ENCODE measurements at places on chromosomes 2 and 18. TPM values are rescaled to one million over a fixed set of nuclear protein-coding genes. Genes with fewer than 3 reads are reported as not detected.

Gene CEBPZ
- total RNA-seq = 28.2 TPM

GRCh38 chr2:224194161-224194560 is 155.1 kb upstream of the SERPINE2 start:
- no peaks in the 10 kb centered on the region for H3K4me1 ChIP-seq
- no peaks in the 10 kb centered on the region for H3K36me3 ChIP-seq
- H3K4me3 ChIP-seq = no peak overlapping the region
- H3K27ac ChIP-seq = no peak overlapping the region

DNA sequence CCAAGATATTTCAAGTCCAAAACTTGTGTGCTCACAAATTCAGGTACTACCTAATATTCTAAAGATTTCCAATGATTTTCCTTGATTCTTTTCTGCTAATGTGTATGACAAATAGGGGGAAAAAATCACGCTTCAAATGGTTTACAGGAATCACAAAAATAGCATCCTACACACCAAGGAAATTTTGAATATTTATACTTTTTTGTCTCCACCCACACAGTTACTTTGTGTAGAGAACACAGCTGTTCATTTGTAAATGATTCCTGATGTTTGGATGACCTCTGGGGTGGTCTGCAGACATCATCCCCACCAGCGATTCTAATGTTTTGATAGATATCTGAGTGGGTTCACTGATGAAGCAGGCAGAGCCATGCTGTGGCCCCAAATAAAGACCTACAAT is 260.6 kb upstream of the NCKAP5 start:
- no peak overlapping the region for H3K27ac ChIP-seq
- no peaks in the 10 kb centered on the region for H3K36me3 ChIP-seq
- peaks cover 5% of the 10 kb centered on the region for H3K4me1 ChIP-seq
- no peak for DNase-seq

- H3K27me3 ChIP-seq = no peaks in the 10 kb centered on the region
- no peak for DNase-seq
- peaks cover 13% of the 10 kb centered on the region for H3K4me1 ChIP-seq
- H3K4me3 ChIP-seq = no peak overlapping the region
Measured at GRCh38 chr2:212979046-212979612, 172.3 kb downstream of the IKZF2 start.

DNA sequence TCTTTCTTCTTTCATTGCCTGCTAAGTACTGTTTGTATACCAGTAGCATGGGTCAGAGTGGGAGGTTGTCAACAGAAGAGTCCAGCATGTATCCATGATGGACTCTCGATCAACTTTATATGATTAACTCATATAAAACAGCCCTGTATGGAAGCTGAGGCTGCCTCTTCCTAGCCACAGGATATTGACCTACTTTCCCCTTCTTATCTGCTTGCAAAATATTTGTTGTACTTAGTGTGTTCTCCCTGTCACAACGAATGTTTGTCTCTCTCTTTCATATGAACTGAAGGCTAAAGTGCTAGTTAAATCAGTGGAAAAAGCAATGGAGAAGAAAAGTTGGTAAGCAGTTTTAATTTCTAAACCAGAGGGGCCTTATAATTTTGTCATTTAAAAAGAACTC is 17.8 kb downstream of the MYO1B start:
- no peaks in the 10 kb centered on the region for H3K36me3 ChIP-seq
- peak overlapping the region; percentile 45 for H3K27ac ChIP-seq
- peaks cover 65% of the 10 kb centered on the region for H3K4me1 ChIP-seq

GRCh38 chr2:142718576-142719155 is 158.8 kb upstream of the KYNU start:
- H3K4me3 ChIP-seq = no peak overlapping the region
- H3K4me1 ChIP-seq = peaks cover 64% of the 10 kb centered on the region
- no peak for DNase-seq

Gene RFTN2
- 29.4 TPM for total RNA-seq

Gene TNS1
- 82.5 TPM for total RNA-seq

DNA sequence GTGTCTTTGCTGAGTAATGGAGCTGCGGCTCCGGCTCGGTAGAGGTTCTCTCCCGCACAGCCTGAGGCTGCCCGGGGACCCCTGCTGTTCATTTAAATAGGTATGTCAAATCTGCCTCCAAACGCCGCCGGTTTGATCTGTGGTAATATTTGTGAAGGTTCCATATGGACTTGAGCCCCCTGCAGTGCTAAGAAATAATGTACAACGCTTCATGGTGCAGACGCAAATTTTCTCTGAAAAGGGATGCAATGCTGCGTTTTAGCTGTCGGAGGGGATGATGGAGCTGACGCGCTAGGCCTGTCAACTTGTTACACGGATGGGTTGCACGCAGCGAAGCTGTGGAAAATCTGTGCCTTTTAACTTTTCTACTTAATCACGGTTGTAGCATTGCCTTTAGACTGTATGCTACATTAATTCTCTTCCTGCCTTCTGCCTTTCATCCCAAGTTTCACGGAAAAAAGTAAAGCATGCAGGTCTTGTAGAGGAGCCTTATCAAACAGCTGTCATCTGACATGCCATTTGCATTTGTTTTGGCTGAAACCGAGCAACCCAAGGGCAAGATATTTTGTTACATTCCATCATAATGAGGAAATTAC is 43.2 kb downstream of the MRPS9 start:
- peaks cover 33% of the 10 kb centered on the region for H3K4me1 ChIP-seq
- DNase-seq = no peak
- H3K27ac ChIP-seq = peak overlapping the region; percentile 46
- peaks cover 6% of the 10 kb centered on the region for H3K36me3 ChIP-seq
- peak overlapping the region; percentile 11 for H3K4me3 ChIP-seq
- no peaks in the 10 kb centered on the region for H3K27me3 ChIP-seq

DNA sequence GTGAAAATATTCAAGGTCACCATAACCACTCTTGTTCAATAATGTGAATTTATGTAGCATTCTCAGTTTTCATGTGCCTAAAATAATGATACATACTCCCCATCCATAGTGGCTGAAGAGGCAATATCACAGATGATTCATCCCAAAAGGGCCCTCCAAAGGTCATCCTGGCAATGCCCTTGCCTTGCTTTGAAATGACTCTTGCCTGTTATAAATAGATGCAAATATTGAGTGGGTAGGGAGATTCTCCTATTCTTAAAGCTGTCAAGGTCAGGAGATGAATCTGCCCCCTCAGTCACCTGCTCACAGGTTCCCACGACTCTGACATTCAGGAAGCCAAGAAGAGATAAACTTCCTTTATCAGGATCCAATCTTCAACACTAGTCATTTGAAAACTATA is 490.5 kb downstream of the TNS1 start:
- peaks cover 43% of the 10 kb centered on the region for H3K4me1 ChIP-seq
- no peak overlapping the region for H3K27ac ChIP-seq
- H3K36me3 ChIP-seq = no peaks in the 10 kb centered on the region
- no peaks in the 10 kb centered on the region for H3K27me3 ChIP-seq
- no peak overlapping the region for H3K4me3 ChIP-seq
- DNase-seq = no peak

DNA sequence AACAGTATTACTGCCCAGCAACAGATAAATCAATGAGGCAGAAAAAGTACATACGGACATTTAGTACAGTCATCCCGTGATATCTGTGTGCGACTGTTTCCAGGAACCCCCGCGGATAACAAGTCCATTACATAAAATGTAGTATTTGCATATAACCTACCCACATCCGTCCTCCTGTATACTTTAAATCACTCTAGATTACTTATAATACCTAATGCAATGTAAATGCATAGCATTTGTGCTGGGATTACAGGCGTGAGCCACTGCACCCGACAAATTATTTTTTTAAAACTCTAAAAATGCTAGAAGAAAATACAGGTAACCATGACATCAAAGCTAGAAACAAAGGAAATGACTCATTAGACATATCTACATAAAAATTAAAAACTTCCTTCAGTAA is 91.6 kb downstream of the FAM161A start:
- no peaks in the 10 kb centered on the region for H3K27me3 ChIP-seq
- peaks cover 32% of the 10 kb centered on the region for H3K4me1 ChIP-seq
- no peak for DNase-seq

Gene C1GALT1C1L
- total RNA-seq = not detected

GRCh38 chr2:6590442-6590841 is 275.3 kb downstream of the CMPK2 start:
- no peaks in the 10 kb centered on the region for H3K4me1 ChIP-seq
- DNase-seq = no peak
- H3K4me3 ChIP-seq = no peak overlapping the region
- no peaks in the 10 kb centered on the region for H3K36me3 ChIP-seq

Gene REG1A
- total RNA-seq = not detected

Gene PRSS56
- total RNA-seq = not detected

- no peaks in the 10 kb centered on the region for H3K27me3 ChIP-seq
- no peaks in the 10 kb centered on the region for H3K4me1 ChIP-seq
- H3K4me3 ChIP-seq = no peak overlapping the region
- H3K36me3 ChIP-seq = peaks cover 23% of the 10 kb centered on the region
- H3K27ac ChIP-seq = no peak overlapping the region
- no peak for DNase-seq
Measured at GRCh38 chr2:60891180-60891579, 9.8 kb downstream of the REL start.

DNA sequence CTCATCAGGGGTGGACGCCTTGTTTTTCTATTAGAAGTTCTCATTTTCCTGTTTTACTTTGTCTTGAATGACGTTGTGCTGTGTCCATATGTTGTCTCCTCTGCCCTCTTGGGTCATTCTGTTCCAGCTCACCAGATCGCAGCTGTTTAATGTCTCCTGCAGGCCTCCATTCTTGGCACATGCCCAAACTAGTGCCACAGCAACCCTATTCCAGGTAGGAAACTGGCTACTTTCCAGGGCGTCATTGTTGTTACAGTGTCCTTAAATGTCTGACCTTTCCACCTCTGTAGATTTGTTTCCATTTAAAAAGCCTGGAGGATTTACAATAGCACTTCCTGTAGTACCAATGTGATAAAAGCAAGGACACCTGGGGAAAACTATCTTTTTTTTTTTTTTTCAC is 500.7 kb downstream of the METTL4 start:
- no peak overlapping the region for H3K27ac ChIP-seq
- no peak overlapping the region for H3K4me3 ChIP-seq
- H3K36me3 ChIP-seq = no peaks in the 10 kb centered on the region

DNA sequence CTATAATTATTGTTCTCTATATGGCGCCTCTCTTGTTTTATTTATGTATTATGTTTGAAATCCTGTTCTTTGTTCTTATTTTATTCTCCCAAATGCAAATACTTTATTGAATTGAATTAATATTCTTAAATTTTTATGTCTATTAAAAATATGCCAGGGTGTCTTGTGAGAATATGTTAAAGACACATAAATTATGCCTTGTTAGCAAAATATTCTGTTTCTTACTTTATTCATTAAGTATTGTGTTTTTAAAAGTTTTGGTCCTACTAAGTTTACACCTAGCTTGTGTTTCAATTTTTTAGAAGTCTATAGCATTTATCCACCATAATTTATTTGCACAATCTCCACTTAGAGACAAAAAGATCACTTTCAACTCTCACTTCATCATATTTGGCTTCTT is 741.5 kb upstream of the SLC39A10 start:
- H3K4me3 ChIP-seq = no peak overlapping the region
- no peak overlapping the region for H3K27ac ChIP-seq
- H3K4me1 ChIP-seq = no peaks in the 10 kb centered on the region

Gene SERPINE2
- 68.3 TPM for total RNA-seq

GRCh38 chr2:171180229-171180930 is 19.7 kb upstream of the TLK1 start:
- H3K4me1 ChIP-seq = peaks cover 6% of the 10 kb centered on the region
- no peak overlapping the region for H3K4me3 ChIP-seq
- no peak for DNase-seq

DNA sequence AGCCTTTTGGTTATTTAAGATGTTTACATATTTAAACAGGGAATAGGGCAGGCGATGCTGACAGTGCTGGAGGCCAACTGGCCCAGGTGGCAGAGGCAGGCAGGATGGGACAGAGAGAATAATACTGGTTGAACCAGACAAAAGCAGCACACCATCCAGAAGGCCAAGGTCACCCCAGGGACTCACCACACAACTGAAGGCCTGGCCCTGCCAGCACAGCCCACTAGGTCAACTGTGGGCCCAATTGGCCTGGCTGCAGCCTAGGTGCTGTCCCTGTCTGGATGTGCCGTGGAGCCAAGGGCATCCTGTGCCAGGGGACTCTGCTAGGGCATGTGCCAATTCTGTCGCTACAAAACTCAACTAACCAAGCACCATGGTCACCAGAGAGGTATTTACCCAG is 69.2 kb downstream of the RNF152 start:
- no peak overlapping the region for H3K4me3 ChIP-seq
- H3K36me3 ChIP-seq = peaks cover 30% of the 10 kb centered on the region
- H3K27me3 ChIP-seq = no peaks in the 10 kb centered on the region
- DNase-seq = no peak
- no peak overlapping the region for H3K27ac ChIP-seq

DNA sequence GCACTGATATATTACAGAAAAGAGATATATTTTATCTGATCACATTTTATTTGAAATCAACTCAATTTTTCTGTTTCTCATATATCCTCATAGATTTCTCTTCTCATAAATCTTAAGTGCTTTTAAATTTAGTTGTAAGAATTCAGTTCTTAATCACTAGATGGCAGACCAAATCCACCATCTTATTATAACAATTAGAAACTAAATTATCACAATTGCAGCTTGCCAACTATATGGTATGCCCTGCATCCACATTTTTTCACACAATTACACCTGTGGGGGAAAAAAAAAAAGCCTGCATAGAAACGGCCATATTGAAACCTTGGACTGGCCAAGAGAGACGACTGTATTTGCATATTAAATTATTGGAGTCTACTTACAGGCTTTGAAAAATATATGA is 64.4 kb downstream of the COL5A2 start:
- peak overlapping the region; percentile 78 for H3K27ac ChIP-seq
- H3K36me3 ChIP-seq = peaks cover 16% of the 10 kb centered on the region
- DNase-seq = no peak
- H3K4me1 ChIP-seq = peaks cover 76% of the 10 kb centered on the region
- no peak overlapping the region for H3K4me3 ChIP-seq
- H3K27me3 ChIP-seq = no peaks in the 10 kb centered on the region
